ENCODE measurements at places on chromosomes 16 and 17.

DNA sequence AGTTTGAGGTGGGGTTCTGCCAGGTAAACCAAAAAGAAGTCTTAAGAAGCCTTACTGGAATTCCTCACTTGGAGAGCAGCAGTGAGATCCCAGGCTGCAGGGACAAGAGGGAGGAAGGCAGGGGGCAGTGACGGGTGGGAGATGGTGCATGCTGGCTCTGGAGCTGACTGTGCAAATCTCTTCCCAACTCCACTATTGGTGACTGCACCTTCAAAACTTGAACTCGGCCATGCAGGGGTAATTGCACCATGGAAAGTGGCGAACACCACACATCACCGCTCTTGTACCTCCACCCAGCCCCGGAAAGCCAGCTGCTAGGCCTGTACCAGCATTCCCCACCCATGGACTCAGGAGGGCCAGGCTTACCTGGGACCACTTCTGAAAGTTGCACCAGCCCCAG is 51.4 kb upstream of the CDR2 start:
- no peak for DNase-seq

GRCh38 chr17:18213666-18214270 is 11.7 kb upstream of the LLGL1 start:
- DNase-seq: no peak

- DNase-seq: no peak
Observed at GRCh38 chr17:38617967-38618760, 12.4 kb upstream of the SRCIN1 start.

GRCh38 chr17:34308371-34308770 is 10.9 kb upstream of the CCL8 start:
- no peak for DNase-seq

DNA sequence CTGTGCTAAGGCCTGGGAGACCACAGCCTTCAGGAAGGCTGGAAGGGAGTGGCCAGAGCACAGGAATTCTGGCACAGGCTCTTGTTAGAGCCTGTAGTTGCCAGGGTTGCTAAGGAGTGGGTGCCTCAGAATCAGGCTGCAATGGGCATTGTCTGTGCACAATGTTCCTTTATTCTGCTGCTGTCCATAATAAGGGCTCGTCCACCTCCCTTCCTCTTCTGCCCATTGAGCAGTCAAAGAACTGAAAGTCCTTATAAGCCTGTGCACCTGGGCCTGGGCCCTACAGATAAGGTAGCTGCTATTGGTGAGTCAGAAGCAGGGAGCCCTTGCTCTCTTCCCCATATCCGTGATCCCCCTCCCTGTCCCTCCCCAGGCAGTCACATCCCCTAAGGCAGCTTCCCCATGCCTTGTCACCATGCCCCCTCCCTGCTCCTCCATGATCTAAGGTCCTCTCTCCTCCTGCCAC is 5.4 kb upstream of the CNGB1 start:
- DNase-seq: no peak

GRCh38 chr16:7546948-7547347 is 214.3 kb downstream of the RBFOX1 start:
- DNase-seq: no peak

- no peak for DNase-seq
Observed at GRCh38 chr17:72413077-72414031, 292.5 kb downstream of the SOX9 start.

DNA sequence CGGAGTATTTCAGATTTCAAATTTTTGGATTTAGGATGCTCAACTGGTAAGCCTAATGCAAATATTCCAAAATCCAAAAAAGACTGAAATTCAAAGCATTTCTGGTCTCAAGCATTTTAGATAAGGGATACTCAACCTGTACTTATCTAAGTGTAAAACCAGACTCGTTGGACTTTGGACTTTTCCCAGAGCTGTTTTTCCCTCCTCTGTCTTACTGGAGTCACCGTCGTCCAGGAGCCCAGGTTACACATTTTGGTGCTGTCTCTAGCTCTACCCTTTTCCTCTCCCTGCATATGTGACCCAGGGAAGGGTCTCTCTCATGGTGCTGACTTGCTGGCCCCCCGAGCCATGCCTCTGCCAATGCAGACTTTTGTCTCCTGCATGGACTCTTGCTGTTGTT is 46.0 kb upstream of the MMP2 start:
- DNase-seq: no peak

All from GM12865 (cell line).